ENCODE measurements at places on chromosomes 1 and 21. TPM values are rescaled to one million over a fixed set of nuclear protein-coding genes. Genes with fewer than 3 reads are reported as not detected.

DNA sequence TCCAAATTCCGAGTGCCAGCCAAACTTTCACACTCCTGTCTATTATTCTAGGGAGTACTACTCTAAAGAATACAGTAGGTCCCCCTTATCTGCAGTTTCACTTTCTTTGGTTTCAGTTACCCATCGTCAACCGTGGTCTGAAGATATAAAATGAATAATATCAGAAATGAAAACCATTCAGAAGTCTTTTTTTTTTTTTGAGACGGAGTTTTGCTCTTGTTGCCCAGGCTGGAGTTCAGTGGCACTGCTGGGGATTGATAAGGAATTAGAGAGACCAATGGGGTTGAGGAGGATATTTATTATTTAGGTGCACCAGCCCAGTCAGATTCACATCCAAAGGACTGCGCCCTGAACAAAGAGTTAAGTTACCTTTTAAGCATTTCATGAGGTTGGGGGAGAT, 52.9 kb upstream of the SRSF10 start:
- DNase-seq: no peak

GRCh38 chr1:12255913-12256312, 26.1 kb downstream of the VPS13D start:
- DNase-seq: no peak

- DNase-seq: no peak
Measured at GRCh38 chr1:101004670-101005069, 20.9 kb downstream of the DPH5 start.

DNA sequence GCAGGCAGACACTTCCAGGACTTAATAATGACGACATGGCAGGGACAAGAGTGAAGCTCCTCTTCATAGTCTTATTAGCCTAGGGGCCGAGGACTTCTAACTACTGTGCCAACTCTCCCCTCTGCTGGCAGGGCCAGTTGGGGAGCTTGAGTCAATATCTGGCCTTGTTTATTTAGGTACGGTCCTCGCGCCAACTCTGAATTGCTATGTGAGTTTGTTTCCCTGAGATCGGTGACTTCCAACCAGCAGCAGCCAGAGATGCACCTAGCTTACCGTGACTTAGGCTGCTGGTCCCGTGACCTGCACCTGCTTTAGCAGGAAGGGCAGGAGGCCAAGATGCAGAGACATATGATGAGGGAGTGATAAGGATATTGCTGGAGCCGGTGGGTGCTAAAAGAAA, 451.1 kb downstream of the PCP4 start:
- no peak for DNase-seq

DNA sequence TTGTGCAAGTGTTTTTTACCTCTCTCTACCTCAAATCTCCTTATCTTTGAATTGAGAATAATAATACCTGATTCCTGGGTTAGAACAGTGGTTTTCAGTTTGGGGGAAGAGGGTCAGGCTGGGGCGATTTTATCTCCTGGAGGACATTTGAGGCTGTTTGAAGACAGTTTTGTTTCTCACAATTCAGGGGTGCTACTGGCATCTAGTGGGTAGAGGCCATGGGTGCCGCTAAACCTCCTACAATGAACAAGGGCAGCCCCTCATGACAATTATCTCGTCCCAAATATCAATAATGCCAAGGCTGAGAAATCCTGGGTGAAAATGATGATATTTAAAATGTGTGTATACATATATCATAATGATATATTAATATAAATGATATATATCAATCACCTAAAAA, 139.1 kb upstream of the USH2A start:
- no peak for DNase-seq

GRCh38 chr1:59560807-59561450, 253.8 kb upstream of the HOOK1 start:
- DNase-seq: no peak

- DNase-seq: no peak
Measured at GRCh38 chr1:37570528-37571334, 14.0 kb downstream of the DNALI1 start.

GRCh38 chr1:201876148-201876818, 12.4 kb upstream of the SHISA4 start:
- DNase-seq: no peak

DNA sequence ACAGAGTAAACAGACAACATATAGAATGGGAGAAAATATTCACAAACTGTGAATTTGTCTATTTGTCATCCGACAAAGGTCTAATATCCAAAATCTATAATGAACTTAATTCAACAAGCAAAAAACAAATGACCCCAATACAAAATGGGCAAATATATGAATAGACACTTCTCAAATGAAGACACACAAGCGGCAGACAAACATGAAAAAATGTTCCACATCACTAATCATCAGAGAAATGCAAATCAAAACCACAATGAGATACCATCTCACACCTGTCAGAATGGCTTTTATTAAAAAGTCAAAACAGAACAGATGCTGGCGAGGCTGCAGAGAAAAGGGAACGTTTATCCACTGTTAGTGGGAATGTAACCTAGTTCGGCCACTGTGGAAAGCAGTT, 72.7 kb downstream of the SMYD3 start:
- no peak for DNase-seq

GRCh38 chr21:46002841-46003574, 21.4 kb downstream of the COL6A1 start:
- peak; percentile 45 for DNase-seq

DNA sequence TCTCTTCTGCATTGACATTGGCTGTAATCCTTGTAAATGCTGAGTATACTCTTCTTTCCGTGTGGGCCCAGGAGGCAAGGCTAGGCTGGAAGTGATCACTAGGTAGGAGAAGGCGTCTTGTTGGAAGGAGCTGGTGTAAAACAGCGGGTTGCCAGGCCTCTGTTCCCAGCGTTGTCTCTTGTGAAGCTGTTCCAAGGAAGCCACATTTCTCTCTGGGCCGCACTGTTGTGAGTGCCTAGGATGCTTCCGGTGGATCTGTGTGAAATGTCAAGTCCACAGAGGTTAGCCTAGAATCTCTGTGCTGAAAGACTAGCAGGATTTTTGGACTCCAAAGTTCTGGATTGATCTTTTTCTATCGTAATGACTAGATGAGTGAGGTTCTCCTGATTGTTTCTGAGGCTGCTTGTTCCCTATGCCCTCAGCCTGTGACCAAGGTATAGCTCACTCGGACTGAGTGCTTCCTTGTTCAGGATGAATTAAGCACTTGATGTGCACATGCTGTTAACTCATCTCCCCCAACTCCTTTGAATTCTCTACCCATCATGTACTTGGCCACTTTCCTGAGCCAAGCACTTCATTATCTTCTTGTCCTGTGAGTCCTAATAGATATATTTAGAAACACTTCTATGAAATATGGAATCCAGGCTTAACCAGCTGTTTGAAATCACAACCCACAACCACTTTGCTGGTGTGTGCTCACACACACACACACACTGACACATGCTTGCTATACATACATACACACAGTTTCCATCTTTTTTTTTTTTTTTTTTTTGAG, 63.3 kb downstream of the PBX1 start:
- DNase-seq: no peak

DNA sequence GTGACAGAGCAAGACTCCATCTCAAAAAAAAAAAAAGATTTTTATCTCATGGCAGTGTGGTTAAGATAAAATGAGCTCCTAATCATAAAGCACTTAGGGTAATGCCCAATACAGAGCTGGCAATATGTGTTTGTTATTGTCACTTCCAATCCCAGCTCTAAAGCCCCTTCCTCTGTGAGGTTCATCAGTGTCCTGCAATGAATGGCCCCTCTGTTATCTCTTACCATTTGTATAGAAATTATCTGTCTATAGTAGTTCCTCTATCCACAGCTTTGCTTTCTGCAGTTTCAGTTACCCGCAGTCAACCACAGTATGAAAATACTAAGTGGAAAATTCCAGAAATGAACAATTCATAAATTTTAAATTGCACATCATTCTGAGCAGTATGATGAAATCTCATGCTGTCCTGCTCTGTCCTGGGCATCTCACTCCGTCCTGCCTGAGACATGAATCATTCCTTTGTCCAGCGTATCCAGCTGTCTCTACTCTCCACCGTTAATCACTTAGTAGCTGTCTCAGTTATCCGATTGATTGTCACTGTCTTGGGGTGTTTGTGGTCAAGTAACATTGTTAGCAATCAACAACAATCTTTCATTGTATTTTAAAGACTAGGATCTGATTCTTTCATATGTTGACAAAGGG, 50.2 kb upstream of the DNAH14 start:
- no peak for DNase-seq

DNA sequence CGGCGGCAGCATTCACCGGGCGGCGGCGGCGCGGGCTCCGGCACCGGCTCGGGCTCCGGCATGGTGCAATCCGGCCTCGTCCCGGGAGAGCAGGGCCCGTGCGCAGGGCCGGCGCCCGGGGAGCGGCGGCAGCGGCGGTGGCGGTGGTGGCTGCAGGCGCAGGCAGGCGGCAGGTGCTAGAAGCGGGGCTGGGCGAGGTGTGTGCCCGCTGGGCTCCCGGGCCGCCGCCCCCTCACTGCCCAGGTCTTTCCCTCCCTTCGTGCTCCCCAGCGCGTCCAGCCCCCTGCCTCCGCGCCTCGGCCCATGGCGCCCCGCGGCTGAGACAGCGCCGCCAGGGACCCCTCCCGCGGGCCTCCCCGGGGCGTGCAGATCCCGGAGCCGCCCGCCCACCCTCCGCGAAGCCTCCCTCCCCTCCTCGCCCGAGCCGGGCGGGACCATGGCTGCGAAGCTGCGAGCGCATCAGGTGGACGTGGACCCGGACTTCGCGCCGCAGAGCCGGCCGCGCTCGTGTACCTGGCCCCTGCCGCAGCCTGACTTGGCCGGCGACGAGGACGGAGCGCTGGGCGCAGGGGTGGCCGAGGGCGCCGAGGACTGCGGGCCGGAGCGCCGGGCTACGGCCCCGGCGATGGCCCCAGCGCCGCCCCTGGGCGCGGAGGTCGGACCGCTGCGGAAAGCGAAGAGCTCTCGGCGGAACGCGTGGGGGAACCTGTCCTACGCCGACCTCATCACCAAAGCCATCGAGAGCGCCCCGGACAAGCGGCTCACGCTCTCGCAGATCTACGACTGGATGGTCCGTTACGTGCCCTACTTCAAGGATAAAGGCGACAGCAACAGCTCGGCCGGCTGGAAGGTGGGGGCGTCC, 492 bp downstream of the FOXO6 start:
- no peak for DNase-seq

DNA sequence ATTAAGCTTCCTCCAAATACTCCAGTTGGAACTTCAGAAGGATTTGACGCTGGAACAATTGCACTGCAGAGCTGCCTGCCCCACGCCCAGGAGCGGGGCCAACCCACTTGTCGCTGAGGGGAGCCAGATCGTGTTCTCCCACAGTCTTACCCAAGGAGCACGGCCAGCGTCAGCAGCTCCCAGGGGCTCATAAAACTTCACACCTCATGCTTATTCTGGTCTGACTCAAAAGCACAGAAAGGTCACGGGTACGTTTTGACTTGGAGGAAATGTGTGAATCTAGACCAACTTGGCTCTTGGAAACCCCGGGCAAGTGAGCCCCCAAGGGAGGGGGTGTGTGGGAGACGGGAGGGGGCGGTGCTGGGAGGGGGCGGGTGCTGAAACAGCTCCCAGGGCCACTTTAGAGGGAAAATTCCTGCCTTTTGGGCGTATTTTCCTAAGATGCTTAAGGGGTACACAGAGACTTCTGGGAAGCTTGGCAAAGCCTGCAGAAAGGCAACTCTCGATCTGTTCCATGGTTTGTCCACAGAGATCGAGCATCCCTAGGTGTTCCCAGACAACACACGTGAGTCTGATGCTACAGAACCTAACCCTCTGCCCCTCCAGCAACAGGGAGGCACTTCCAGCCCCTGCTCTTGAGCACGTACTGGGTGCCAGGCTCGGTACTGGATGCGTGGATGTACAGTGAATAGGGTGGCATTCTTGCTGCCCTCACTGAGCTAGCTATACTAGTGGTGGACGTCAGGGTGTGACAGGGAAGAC, 98.9 kb downstream of the DHRS3 start:
- DNase-seq: peak; percentile 85

GRCh38 chr21:34582506-34583150, 32.3 kb downstream of the RCAN1 start:
- no peak for DNase-seq

DNA sequence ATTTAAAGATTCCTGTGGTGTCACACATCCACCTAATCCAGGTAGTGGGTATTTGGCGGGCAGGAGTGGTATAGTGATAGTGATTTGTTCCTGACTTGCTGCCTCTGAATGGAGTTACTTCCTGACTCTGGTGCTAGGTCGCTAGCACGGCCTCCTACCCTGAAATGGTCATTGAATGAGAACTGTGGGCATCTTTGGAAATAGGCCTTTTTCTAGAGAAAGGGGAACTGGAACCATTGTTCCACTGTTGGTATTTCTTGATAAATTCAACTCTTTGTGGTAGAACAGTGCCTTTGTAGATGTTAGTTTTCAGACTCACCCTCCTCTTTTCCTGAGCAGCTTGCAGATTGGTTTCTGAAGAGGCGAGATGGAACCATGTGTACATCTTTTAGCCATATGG, 1.5 kb downstream of the QSOX1 start:
- DNase-seq: no peak

DNA sequence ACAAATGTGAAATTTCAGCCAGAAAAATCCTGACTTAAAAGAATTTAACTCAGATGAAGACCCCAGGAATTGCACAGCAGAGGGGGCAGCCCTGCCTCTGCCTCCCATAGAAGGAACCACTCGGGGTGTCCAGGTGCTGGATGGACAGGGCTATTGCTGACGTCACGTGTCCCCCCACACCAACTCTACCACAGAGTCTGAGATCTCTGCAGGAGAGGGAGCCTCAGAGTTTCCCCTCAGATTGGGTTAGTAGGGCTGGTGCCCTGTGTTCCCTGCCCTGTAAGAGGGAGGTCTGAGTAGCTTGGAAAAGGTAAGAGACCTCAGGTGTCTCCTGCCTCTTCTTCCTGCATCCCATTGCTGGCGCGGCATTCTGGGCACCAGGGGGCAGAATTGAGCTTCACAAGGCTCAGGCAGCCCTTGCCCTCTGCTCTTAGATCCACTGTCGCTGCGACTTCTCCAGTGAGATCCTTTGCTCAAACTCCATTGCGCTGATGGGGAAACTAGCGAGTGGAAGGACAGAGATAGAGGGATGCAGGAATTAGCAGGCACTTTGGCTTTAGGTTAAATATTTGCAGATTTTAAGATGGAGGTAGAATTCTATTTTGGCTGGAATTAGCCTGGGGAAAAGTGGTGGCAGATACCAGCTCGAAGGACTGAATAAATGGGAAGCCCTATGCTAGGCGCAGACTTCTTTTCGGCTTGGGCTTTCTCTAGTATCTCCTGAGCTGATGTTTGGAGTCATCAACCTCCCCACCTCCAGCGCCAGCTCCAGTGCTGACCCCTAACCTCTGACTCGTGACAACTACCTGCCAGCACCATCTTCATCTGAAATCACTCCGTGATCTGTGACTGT, 42.8 kb upstream of the DMBX1 start:
- peak; percentile 62 for DNase-seq

DNA sequence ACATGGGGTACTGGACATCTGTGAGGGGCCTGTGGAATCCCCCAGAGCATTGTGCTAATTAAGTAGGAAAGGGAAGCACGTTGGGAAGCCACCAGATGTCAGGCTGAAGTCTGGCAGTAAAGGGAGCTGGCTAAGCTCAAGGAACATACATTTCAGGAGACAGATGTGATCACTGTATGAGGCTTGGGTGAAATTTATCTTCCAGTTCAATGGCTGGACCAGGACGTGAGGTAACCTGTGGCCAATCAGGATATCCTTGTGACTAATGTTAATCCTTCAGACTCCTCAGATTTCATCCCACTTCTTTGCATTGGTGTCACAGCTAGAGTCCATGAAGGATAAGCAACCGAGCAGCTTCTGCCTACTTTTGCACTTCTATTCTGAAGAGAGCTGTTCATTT, 110.2 kb upstream of the APP start:
- no peak for DNase-seq

APCS gene
- total RNA-seq: 0.72 TPM

HCRTR1 gene
- not detected for total RNA-seq

MEGF6 gene
- total RNA-seq: 6.0 TPM

IARS2 gene
- 49.9 TPM for total RNA-seq

EFNA1 gene
- total RNA-seq: 16.6 TPM

KRTAP10-4 gene
- total RNA-seq: not detected

MYOG gene
- total RNA-seq: not detected

All from ovary (tissue), 10 donors.